Frontal cortex (tissue), 4 donors: ENCODE measurements at places on chromosomes 5 and 9. TPM values are rescaled to one million over a fixed set of nuclear protein-coding genes. Genes with fewer than 3 reads are reported as not detected.

The AIF1L gene
- total RNA-seq, result 16.3 TPM

The GARIN3 gene
- not detected for total RNA-seq

The CCIN gene
- not detected for total RNA-seq

The CD274 gene
- total RNA-seq, result under 0.01 TPM

The MARCOL gene
- not detected for total RNA-seq

The SH3RF2 gene
- under 0.01 TPM for total RNA-seq

The LURAP1L gene
- 1.6 TPM for total RNA-seq

The KCNIP1 gene
- total RNA-seq, result 15.5 TPM

The CNOT6 gene
- total RNA-seq, result 34.6 TPM
